CD4-positive, alpha-beta memory T cell (primary cell): ENCODE measurements at places on chromosomes 3 and 15. TPM values are rescaled to one million over a fixed set of nuclear protein-coding genes. Genes with fewer than 3 reads are reported as not detected.

GRCh38 chr3:180940826-180941225 lies 28.4 kb downstream of the FXR1 start:
- no peak for DNase-seq

- no peak for DNase-seq
Observed at GRCh38 chr3:176046703-176047102, 1150.6 kb downstream of the TBL1XR1 start.

- DNase-seq, result peak; percentile 52
Observed at GRCh38 chr15:57559875-57560274, 31.8 kb upstream of the MYZAP start.

GRCh38 chr3:72085036-72085435 lies 300.1 kb upstream of the PROK2 start:
- DNase-seq, result no peak

GRCh38 chr3:184563941-184564684 lies 2.5 kb downstream of the EPHB3 start:
- DNase-seq, result no peak

DNA sequence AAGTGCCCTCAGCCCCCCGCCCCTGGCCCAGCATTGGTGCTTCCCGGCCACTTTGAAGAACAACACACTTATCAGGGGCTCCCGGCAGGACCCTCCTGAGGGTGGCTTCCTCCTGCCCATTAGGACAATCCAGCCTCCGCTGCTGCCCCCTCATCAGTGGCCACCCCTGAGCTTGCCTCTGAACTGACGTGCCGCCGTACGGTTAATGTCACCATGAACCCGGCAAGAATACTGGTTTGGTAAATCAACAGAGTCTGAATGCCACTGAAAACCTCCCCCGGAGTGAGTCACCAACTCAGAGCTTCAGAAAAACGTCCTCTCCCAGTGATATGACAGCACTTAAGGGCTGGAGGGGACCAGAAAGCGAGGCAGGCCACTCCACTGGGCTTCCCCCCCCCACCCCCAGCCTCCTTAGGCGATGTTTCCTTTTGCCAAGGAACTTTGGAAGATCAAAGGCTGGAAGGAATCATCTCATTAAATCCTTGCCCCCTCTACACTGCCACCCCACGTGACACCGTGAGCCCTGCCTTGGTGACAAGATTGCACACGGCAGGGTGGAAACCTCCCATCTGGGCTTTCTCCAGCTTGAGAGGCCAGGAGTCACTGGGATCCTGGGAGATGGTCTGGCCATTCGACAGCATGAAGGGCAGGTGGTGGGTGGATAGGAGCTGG lies 142.1 kb downstream of the NUP210 start:
- DNase-seq, result no peak

DNA sequence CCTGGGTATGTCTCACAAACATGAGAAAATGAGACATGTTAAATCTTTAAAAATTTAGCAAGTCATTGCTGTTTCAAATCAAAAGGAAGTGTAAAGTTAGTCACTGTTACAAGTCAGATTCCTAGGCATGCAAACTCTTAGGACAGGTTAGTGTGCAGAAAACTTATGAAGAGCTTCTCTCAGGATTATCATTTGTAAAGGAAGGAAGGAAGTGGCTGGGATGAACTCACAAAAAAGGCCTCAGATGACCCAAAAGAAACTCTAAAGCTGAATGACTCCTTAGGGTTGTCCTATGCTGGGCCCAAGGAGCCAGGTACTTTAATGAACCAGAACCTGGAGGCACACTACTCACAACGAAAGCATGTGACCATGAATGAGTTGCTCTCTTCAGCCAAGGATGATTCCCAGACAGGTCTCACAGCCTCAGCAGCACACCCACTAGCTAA lies 25.0 kb downstream of the MSL2 start:
- no peak for DNase-seq

DNA sequence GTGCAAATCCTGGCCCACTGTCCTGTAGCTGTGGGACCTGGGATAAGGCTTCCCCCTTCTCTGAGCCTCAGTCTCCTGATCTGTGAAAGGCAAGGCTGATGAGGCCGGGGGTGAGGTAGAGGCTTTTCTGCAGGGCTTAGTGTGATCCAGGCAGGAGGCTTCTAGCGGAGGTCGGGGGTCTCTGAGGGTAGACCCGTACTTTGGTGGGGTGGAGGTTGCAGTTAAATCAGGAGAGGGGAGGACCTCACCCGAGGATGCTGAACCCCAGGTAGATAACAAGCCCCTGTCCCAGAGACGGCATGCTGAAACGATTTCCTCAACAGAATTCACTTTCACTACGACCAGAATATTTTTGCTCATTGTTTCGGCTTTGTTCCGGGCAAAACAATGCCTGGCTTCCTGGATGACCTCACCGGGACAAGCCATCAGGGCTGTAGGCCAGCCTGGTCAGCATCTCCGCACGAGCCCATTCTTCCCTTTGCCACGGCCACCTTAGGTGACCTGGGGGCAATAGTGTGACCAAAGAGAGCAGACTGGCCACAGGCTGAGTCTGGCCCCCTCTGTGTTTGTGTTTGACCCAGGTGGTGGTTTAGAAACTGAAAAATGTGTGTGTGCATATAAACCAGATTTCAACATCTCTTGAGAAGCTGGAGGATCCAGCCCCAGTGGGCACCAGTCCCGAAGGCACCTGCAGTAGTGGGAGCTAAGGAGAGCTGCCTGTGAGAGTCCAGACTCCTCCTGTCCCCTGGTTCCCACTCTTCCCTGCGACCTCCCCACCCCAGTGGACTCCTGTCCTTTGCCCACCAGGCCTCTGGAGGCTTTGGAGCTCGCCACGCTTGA lies 33.0 kb downstream of the SLC6A6 start:
- no peak for DNase-seq

GRCh38 chr15:32688151-32688639 lies 29.6 kb upstream of the GREM1 start:
- no peak for DNase-seq

DNA sequence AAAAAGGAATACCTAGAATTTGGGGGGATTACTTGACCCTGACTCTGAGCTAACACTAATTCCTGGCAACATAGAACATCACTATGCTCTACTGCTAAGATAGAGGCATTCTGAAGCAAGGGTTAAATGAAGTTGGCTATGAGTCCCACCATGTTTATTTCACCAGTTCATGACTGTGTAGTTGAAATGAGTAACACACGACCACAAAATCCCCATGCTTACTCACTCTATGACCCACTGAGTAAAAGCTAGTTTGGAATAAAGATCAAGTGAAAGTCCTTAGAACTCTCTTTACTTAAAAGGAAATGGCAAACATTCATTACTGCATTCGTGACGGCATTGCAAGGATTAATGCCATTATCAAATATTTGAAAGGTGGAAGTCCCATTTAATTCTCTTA lies 47.4 kb downstream of the MRPL46 start:
- no peak for DNase-seq

The TJP1 gene
- total RNA-seq, result not detected

The ZSCAN29 gene
- 36.4 TPM for total RNA-seq

The ATP6V1A gene
- 24.1 TPM for total RNA-seq

The MEGF11 gene
- not detected for total RNA-seq

The KLF15 gene
- 0.67 TPM for total RNA-seq

The RAD18 gene
- 17.5 TPM for total RNA-seq

The ZNF662 gene
- 2.1 TPM for total RNA-seq
